ENCODE measurements at places on chromosomes 1 and 21.

- DNase-seq, result peak; percentile 92
Measured at GRCh38 chr1:87197641-87198040, 131.0 kb upstream of the LMO4 start.

- DNase-seq, result no peak
Measured at GRCh38 chr1:54745274-54745673, 19.0 kb downstream of the PARS2 start.

- no peak for DNase-seq
Measured at GRCh38 chr1:150695561-150695960, 1.4 kb downstream of the GOLPH3L start.

- DNase-seq, result no peak
Measured at GRCh38 chr1:23021834-23022233, 2.6 kb downstream of the KDM1A start.

DNA sequence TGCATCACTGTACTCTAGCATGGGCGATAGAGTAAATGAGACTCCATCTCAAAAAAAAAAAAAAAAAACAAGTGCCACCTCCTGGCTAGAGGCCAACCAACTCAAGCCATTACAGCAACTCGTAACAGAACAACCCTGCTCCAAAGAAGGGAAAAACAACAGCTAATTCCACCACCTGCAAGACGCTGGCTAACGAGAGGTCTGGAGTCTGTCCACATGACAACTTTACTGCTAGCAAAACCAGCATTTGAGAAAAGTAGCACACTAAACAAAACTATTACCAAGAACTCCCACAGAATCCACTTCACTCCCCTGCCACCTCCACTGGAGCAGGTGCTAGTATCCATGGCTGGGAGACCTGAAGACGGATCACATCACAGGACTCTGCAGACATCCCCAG is 24.1 kb upstream of the EGLN1 start:
- DNase-seq, result no peak

DNA sequence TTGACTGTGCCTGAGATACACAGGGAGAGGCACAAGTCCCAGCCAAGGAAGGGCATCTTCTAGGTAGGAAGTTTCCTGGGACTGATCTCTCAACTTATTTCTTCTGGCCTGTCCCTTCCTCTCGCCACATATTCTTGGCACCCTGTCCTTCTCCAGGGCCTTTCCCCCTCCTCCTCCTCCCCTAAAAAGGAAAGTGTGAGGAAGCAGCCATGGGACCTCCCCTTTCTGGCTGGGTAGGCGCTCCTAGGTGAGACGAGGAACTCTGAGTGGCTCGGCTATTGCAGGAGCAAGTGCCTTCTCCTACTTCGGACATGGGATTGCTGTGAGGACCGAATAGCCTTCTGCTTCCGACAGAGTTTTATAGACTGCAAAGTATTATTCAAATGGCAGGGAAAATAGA is 15.5 kb upstream of the MTARC2 start:
- DNase-seq, result no peak

- DNase-seq, result no peak
Measured at GRCh38 chr1:228497817-228498216, 10.6 kb downstream of the RNF187 start.

DNA sequence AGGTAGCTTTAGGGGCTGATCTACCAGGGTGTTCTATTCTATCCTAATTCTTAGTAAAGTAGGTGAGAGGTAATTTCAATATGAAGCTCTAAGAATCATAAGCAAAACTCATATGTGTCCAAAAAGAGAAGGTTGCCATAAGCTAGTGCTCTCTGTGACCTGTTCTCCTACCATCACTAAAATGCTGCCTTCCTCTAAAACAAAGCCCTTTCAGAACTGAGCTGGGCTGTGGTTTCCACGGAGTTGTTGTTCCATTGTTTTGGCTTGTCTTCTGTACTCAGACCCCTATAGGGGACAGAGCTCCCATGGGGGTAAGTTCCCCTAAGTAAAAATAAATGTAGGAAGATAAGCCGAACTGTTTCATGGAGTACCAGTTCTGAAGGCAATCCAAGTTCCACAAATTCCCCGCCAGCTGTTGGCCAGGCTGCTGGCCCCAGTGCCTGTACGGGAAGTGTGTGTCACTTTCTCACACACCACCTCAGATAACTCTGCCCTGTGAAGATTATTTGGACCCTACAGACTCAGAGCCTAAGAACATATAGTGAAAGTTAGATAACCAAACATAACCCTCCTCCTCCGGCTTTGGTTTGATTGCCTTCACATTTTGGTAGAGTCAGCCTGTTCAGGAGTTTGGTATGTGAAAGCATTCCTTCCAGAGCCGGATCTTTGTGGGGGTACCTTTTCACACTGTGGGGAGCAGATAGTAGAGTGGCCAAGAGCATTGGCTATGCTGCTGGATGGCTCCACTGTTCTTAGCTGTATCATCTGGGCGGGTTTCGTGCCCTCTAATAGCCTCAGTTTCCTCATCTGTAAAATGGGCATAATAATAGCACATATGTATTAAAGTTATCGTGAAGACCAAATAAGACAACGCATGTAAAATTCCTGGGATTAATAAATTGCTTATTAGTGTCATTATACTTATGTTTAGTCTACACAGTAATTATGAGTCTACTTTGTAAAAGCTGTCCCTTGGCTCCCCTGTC is 10.8 kb downstream of the DPT start:
- DNase-seq, result no peak

DNA sequence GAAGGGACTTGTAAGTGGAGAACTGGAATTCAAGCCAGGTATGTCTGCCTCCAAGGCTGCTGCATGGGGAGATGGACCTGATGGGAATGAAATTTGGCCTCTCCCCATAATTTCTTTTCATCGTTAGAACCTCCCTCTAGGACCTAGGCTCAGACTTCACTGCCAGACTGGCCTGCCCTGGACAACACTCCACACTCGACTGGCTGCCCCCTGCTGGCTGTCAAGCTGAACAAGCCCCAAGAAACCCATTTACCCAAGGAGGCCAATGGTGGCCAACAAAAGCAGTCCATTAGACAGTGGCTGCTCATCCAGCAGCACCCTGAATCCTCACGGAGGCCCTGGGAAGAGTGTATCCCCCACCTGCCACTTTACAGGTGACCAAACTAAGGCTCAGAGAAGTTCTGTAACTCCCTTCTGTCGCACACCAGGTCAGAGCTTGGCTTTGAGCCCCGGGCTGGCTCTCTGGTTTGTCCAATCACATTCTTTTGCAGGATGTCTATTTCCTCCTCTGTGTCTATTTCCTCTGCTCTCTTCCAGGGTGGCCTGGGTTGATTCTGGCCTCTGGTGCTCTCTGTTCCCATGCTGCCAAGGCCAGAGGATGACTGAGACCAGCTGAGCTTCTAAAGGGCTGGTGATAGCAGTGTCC is 3.8 kb downstream of the RNF186 start:
- DNase-seq, result peak; percentile 35

GRCh38 chr1:12618965-12619791 is 1.2 kb upstream of the DHRS3 start:
- DNase-seq, result peak; percentile 44

DNA sequence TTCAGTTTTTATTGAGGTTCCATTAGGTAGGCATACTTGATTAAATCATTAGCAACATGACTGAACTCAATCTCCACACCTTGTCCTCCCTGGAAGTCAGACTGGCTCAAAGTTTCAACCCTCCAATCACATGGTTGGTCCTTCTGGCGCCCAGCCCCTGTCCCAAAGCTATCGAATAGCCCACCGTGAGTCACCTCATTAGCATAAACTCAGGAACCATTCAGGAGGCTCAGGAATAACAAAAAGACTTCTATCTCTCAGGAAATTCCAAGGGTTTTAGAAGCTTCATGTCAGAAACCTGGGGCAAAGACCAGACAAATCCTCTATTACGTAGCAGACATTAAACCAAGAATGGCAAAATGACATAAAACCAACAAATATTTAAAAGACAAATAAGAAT is 78.6 kb downstream of the RGS2 start:
- DNase-seq, result no peak

DNA sequence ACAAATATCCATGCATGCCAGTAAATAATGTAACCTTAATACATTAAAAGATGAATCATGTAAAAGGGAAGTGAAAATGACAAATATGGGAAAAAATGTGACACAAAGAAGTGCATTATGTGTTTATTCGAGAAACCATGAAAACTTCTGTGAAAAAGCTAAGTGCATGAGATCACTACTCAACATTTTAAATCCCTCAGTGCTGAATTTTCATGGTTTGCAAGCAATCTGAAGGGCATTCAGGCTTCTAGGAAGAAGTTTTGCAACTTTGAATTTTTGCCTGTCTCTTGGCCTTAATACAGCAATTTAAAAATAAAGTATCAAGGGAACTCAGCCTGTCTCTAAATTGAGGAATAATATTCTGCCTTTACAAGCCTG is 78.2 kb downstream of the MAP3K7CL start:
- peak; percentile 97 for DNase-seq

DNA sequence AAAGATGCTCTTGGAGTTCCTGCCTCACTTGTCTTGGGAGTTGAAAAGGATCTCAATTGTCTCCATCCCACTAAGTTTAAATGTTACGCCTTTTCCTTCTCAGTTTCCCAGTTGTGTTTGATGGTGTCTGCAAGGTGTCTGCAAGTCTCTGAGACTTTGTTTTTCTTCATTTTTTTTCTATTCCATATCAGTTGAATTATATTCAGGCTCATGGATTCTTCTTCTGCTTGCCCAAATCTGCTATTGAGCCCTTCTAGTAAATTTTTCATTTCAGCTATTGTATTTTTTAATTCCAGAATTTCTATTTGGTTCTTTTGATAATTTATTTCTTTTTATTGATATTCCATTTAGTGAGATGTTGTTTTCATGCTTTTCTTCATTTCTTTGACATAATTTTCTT is 47.4 kb upstream of the TSHB start:
- no peak for DNase-seq

DNA sequence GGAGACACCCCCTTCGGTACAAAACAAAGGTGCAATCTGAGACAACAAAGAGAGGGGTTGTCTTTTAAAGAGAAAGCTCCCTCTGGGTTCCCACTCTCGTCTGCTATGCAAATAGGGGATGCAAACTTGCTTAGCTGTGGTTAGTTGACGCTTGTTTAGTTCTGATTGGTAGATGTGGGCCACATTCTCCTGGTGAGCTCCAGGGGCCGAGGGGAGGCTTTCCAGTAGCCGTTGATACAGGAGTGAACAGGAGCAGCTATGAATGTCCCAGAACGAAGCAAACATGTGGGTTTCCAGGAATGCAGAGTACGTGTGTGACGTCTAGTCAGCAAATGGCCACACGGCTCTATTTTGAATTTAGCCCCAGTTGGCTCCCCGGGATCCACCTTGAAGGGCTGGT is 14.7 kb downstream of the TFF2 start:
- DNase-seq, result no peak

DNA sequence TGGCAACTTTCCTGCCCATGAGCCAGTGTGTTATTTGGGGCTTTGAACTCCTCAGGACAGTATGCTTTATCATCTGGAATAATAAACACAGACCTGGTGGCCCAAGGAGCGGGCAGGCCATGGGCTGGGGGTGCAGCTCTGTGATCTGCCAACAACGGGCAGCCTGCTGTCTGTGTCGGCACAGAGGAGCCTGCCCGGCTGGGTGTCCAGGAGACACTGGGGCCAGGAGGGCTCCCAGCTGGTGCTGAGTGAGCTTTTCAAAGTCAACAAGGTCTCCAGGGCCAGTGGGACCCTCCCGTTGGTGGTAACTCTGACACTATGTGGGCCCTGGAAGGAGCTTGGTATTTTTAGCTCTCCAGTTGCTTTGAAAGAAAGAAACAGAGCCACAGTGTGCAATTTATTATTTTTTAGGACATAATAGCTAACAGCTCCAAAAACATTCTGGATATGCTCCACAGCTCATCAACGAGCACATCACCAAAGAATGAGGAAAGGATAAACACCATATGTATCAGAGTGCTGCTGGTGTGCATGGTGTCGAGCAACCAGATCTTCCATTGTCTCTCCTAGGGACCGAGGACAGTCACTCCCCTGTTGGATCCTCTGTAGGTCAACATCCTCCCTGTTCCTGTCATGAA is 488.7 kb upstream of the USP24 start:
- no peak for DNase-seq

DNA sequence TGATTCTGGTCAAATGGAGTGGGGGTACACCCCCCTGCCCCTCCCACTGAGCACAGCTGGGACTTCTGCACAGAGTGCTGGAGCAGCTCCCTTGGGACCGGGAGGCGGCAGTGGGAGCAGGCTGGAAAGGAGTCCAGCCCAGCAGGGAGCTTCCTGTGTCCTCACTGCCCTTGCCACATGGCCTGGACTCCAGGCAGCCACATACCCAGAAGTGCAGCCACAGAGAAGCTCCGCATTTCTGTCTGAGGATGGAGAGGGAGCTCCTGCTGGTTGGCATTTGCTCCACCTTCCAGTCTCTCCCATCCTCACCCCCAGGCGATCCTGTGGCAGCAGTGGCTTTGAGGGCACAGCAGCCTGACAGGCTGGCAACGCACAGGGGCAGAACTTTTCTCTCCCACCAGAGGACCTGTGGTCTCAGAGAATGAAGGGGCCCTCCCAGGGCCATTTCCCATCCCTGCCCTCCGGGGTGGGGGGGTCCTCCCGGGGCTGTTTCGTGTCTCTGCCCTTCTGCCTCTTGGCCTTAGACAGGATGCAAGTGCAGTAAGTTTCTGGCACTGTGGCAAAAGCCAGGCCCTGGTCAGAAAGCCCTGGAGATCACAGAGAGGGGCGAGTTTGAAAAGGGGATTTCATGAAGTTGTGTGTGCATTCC is 103.6 kb upstream of the COL6A1 start:
- DNase-seq, result no peak

GRCh38 chr1:202355944-202356553 is 7.5 kb downstream of the PPP1R12B start:
- DNase-seq, result no peak

DNA sequence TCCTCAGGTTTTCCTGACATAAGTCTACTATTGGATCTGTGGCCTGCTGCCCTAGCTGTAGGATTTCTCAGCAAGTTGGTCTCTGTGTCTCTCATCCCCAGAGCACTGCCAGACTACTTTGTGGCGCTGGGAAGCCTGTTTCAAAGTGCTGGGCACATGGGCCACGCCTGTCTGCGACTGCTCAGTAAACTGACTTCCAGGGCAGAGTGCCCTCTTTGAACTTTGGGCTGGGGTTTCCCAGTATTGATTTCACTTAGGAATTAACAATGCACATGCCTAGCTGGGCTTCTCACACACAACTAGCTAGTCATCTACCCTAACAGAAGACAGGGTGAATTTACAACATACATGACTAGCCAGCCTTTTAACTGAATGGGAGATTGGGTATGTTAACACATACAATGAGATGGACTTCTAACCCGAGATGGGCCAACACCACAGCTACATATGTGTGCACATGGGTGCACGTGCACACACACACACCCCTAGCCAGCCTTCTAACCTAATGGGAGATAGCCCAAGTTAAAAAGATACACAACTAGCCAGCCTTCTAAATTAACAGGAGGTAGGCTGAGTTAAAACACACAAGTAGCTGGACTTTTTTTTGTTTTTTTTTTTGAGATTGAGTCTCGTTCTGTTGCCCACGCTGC is 6.9 kb upstream of the TRIM17 start:
- no peak for DNase-seq

GRCh38 chr1:158035976-158036583 is 42.6 kb downstream of the KIRREL1 start:
- DNase-seq, result peak; percentile 76

DNA sequence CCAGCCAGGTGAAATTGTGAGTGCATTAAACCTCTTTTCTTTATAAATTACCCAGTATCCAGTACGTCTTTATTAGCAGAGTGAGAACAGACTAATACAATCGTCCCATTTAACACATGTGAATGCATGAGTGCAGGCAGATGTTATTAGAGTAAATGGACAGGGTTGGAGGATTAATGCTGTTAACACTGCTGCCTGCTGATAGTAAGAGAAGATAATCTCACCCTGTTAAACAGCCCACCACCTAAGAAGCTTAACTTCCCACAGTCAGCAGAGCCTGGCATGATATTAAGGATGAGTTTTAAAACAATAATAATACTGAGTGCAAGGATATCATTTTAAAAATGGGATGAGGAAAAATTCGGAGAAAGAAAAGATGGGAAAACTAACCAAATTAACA is 181.4 kb upstream of the LHX8 start:
- DNase-seq, result no peak

Data from inflammatory macrophage treated with lipopolysaccharide for 1 hour (primary cell).